ENCODE measurements at places on chromosomes 2 and 18.

DNA sequence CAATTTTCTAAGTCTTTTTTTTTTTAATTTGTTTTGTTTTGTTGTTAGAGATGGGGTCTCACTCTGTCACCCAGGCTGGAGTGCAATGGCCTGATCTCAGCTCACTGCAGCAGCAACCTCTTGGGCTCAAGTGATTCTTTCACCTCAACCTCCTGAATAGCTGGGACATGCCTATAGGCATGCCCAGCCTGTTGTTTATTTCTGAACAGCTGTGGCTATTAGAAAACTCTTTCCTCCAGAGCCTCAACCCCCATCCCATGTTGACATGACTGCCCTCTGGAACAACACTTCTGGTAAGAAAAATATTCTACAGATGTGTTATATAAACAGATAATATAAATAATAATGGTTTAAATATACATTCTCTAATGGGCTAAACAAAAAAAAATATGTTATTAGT is 44.4 kb upstream of the TWSG1 start:
- DNase-seq = no peak

DNA sequence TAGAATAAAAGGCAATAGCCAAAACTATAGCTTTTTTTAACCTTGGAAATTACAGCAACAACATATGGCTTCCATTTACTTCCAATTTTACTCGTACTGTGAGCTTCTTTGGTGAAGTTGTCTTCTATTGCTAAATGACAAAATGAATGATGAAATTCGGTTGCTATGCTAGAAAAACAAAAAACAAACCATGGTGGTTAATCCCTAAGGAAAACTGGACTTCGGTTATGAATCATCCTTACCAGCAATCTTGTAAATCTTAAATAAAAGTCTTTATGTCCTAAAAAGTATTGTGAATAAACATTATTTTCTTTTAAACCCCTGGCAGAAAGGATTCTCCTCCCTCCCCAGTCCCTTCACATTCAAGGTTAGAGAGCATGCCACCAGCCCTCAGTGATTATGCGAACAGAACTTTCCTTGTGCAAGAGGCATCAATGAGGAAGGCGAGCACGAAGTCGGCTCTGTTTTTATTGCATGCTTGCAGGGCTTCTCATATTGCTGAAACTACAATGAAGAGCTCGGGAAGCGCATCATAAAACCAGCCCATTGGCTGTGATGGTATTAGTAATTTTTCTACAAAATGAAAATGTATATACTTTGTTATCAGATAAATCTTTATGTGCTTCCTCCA is 62.9 kb downstream of the ZNF521 start:
- DNase-seq = no peak

- no peak for DNase-seq
These were observed 11.9 kb downstream of the IL18R1 start for GRCh38 chr2:102367331-102367971.

DNA sequence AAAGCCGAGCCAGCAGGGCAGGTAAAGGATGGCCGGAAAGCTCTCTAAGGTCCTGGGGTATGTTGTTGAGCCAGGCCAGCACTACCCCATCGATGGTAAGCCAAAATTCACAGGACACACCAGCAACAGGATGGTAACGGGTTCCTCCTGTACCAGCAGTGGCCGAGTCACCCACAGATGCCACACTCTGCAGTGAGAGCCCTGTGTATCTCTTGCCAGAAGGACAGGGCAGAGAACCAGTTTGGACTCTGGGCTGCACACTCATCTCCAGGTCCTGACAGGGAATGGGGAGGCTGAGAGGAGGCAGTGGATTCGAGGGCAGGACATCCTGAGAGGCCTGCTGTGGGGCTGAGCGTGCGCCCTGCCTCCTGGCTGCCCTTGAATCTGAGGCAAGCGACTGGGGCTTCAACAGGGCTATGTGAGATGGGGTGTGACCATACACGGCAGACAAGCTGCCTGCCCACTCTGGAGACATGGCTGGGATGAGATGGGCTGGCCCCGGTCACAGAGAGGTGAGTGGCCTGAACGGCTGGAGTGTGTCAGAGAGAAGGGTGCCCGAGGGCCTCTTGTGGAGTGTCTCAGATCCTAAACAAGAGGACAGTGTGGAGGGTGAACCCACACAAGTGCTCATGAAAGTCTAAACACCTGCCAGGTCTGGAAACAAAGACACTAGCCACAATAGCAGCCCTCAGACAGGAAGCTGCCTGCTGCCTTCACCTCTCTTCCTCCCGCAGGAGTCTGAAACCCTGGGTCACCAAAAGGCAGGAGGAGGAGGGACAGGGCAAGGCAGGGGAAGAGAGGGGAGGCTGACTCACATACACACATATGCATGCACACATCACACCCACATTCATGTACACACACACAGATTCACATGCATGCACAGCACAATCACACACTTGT is 182.3 kb downstream of the LOXHD1 start:
- no peak for DNase-seq

DNA sequence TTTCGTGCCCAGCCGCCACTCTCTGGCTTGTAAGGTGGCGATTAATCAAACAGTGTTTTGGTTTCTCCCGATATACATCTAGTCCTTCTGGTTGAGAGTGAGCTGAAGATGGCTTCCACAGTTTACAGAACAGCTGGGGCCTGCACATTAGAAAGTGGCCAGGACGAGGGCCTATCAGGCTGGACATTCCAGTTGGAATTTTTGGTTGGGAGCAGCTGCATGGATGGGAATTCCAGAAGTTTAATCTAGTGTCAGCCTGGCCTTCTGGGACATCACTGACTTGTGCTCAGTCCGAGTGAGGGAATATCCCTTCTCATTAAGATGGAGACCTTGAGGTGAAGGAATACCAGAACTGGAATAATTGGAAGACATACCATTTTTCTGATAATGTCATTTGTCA is 118.1 kb upstream of the SIX2 start:
- no peak for DNase-seq

- DNase-seq = no peak
These were observed 21.3 kb upstream of the PIK3C3 start for GRCh38 chr18:41933778-41934177.

DNA sequence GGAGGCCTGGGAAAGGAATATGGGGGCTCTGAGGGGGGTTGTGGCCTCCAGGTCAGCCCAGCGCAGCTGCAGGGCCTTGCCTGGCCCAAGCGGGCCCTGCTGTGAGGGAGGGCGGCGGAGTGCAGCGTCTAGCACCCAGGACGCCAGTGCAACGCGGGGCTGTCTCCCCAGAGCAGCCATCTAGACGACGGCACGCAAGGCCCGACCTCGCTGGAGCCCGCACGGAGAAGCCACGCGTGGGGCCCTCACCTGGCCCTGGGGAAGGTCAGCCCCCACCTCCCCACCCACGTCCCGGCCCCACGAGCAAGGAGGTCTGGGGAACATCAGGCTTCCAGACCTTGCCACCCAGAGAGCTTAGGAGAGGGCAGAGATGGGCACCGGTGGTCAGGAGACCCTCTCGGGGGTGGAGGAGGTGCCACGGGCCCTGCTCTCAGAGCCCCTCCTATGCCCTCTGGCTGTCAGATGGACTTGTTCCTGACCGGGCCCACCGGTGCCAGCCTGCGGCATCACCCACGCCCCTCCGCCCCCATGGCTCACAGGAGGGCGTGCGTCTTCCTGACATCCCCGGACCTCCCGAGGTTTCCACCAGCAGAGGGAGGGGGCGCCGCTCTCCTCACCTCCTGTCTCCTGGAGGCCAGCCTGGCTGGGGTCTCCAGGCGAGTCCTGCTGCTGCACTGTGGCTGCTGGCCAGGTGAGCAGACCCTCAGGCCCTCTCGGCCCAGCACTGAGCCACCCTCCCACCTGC is 17.0 kb downstream of the GPR35 start:
- no peak for DNase-seq

DNA sequence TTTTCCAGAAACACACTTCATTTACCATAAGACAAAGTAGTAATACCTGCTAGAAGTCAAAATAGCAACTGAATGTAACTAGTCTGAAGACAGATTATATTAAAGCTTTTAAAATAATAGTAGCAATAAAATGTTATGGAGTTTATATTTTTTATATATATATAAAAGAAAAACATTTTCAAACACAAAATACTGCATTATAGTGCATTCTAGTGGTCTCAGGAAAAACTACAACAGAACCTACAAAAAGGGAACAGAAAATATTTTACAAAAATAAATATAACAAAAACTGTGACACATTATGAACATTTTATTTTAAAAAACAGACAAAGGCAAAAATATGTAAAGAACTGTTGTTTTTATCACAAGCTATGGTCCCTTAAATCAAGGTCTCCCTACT is 48.0 kb downstream of the STRN start:
- DNase-seq = no peak

DNA sequence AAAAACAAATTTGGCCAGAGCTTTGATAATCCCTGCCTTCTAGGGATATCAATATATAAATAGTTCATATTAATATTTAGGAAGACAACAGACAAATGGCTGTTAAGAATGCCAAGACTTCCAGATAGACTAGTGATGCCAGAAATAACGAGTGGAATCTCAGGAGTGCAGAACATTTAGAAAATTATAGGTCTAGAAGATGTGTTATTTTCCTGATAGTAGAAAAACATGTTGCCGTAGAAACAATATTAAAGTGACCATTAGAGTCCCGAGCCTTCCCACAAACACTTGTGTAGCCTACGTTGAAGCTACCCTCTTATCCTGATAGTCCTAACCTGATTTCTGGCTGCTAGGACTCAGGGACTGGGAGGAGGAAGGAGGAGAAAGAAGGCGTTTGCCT is 54.3 kb upstream of the ITGA6 start:
- no peak for DNase-seq

DNA sequence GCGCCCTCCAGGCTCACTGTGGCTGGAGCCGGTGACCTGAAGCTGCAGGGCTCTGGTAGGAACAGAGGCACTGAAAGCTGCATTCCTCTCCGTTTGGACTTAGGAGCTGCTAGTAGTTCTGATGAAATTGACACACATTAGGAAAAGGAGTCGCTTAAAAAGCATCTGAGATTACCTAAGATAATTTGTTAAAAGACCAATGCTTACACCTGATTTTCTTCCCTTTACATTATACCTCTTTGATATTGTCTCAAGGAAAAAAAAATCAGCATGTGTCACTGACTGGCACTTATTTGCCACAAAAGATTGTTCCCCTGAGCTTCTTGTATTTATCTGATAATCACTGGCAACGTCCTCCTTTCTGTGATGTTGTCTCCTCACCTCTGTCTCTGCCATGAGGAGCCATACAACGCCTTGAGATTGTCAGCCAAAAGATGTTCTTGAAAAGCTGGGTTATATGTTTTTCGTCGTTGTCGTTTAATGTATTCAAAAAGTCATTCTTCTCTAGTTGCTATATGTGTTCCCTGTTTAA is 618 bp upstream of the CHN1 start:
- no peak for DNase-seq

GRCh38 chr2:225112362-225113126 is 70.3 kb upstream of the DOCK10 start:
- DNase-seq = no peak

GRCh38 chr2:196421880-196422279 is 217.6 kb upstream of the CCDC150 start:
- no peak for DNase-seq

- no peak for DNase-seq
These were observed 43.6 kb downstream of the EFEMP1 start for GRCh38 chr2:55879976-55880375.

- DNase-seq = no peak
These were observed 46.7 kb upstream of the PDIA6 start for GRCh38 chr2:10859278-10859677.

DNA sequence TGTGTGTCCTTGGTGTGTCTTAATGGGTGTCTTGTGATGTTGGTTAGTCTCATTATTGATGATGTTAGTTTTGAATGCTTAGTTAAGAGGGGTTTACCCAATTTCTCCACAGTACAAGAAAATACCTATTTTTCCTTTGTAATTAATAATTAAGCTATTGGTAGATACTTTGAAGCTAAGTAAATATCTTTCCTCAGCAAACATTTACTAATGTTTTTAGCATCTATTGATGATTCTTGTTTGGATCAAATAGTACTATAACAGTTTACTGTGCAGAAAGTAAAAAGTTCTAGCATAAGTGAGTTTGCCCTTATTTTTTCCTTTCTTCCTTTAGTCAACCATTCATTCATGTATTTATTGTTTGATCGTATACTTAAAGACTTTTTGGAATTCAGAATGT is 19.1 kb downstream of the MAP3K20 start:
- no peak for DNase-seq

DNA sequence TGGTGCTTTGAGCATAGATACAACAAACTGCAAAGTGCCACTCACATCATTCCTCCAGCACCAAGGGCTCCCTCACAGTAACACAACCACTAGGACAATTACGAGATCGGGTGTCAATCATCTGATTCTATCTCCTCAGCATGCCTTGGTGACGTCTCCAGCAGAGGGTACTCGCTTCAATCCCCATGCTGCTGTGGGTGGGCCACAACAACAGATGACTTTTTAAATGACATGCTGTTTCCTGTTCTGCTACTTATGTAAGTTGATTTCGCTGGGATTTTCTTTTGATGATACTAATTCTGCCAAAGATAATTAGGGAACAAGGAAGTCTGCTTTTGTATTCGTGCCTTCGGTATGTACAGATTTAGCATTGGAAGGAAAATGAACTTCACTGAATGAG is 1113.0 kb downstream of the BCL11A start:
- DNase-seq = no peak

GRCh38 chr2:219634951-219635751 is 7.7 kb downstream of the SLC4A3 start:
- DNase-seq = no peak

- DNase-seq = no peak
These were observed 32.8 kb downstream of the INSIG2 start for GRCh38 chr2:118121101-118121500.

DNA sequence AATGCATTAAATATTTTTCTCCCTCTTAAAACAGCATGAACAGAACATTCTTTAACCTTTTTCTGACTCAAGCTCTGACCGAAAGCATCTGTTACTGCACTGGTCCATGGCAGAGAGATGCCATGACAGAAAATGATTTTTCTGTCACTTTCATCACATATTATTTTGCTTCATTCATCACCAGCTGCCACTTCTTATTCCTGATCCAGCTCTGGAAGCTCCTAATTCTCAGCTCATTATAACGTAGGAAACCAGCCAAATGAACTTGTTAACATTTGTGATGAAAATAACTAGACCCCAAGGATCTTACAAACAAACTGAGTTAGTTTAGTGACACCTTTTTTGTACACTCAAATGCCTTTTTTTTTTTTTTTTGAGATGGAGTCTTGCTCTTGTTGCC is 7.6 kb upstream of the CFLAR start:
- no peak for DNase-seq

DNA sequence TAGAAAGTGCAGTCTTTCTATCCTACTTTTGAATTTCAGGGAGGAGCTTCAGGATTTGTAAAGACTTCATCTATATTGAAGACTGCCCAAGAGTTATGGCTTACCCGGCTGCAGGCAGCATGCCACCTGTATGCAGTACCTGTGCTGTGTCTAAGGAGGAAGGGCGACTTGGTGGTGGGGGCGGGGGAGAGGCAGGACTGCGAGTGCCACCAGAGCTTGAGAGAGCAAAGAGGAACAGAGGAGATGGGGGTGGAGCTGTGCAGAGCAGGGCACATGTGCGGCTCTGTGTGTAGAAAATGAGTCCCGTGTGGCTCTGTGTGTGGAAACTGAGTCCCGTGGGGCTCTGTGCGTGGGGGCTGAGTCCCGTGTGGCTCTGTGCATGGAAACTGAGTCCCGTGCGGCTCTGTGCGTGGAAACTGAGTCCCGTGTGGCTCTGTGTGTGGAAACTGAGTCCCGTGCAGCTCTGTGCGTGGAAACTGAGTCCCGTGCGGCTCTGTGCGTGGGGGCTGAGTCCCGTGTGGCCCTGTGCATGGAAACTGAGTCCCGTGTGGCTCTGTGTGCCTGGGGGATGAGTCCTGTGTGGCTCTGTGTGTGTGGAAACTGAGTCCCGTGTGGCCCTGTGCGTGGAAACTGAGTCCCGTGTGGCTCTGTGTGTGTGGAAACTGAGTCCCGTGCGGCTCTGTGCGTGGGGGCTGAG is 43.2 kb downstream of the LDLRAD4 start:
- DNase-seq = no peak
